GM13977 (cell line): ENCODE measurements at places on chromosomes 16 and 17.
A peak's percentile ranks its signal among the peaks of the same experiment; 100 is the strongest.

GRCh38 chr17:77580531-77581270 is 377.8 kb upstream of the TNRC6C start:
- no peak for DNase-seq

DNA sequence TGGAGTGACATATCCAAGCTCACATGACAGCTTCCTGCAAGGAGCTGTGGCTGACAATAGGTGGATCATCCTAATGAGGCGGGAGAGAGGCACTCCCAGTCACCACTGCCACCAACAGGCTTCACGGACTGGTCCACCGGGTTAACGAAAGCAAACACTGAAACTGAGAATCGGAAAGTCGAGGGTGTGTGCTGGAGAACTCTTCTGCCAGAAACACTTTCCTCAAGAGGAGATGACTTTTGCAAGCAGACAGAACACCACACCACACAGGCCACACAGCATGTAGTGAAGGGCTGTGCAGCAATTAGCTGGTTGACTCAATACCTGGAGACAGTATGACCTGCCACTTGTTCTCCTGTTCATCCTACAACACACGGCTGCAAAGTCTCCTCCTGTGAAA is 53.0 kb upstream of the DNAJA2 start:
- DNase-seq: no peak

DNA sequence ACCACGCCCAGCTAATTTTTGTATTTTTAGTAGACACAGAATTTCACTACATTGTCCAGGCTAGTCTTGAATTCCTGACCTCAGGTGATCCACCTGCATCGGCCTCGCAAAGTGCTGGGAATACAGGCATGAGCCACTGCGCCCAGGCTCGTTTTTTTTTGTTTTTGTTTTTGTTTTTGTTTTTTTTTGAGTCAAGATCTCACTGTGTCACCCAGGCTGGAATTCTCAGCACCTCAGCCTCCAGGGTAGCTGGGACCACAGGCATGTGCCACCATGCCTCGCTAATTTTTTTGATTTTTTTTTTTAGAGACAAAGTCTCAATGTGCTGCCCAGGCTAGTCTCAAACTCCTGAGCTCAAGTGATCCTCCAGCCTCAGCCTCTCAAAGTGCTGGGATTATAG is 17.5 kb upstream of the CMTM4 start:
- no peak for DNase-seq

GRCh38 chr17:16976725-16977550 is 5.0 kb upstream of the TNFRSF13B start:
- DNase-seq: no peak

DNA sequence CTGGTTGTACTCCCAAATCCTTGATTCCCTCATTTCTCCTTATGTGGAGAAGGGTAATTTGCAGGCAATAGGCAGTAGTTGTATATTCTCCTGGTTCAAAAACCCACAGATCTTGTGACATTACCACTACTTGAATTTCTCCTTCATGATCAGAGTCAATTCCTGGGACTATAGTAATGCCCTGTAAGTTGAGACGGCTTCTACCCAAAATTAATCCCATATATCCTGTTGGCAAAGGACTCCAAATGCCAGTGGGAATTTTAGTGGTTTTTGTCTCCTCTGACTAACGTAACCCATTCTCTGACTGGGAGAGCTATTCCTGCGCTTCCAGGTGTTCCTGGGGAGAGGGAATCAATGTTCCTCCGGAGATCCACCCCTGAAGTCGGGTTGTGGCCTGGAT is 11.6 kb upstream of the ZNF689 start:
- DNase-seq: no peak

GRCh38 chr16:16850274-16850673 is 471.3 kb downstream of the NPIPA7 start:
- no peak for DNase-seq

GRCh38 chr17:48915459-48916282 is 7.5 kb downstream of the UBE2Z start:
- DNase-seq: peak; percentile 71

DNA sequence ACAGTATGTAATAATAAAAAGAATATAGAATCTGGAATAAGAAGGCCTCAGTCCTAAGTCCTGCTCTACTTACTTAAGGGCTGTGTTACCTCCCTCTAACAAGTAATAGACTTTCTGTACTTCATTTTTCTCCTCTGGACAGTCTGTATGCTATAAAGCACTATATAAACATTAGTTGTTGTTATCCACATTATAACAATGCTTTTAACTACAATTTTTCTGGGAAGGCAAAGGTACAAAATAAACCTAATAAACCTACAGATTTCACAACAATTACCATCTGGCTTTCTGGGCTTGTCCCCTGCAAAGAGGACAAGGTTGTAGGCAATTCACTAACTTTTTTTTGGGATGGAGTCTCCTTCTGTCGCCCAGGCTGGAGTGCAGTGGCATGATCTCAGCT is 32.7 kb downstream of the RFFL start:
- DNase-seq: no peak

DNA sequence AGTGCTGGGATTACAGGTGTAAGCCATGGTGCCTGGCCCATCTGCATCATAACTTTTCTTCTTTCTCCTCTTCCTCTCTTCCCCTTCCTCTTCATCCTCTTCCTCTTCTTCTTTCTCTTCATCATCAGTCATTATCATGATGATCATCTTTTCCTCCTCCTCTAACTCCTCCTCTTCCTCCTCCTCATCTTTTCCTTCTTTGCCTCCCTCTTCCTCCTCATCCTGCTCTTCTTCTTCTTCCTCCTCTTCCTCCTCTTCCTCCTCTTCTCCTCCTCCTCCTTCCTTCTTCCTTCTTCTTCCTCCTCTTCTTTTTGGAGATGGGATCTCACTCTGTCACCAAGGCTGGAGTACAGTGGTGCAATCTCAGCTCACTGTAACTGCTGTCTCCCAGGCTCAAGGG is 62.5 kb downstream of the SOCS1 start:
- DNase-seq: no peak

DNA sequence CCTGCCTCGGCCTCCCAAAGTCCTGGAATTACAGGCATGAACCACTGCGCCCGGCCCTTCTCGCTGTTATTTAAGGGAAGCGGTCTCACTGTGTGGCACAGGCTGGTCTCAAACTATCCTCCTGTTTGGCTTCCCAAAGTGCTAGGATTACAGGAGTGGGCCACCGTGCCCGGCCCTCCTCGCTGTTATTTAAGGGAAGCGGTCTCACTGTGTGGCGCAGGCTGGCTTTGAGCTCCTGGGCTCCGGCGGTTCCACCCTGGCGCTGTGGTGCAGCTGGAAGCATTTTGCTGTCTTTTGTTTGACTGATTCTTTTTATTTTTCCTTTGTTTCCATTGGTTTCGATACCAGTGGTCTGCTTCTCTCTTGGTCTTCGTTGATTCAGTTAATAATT is 40.7 kb downstream of the FOXK2 start:
- DNase-seq: no peak

GRCh38 chr16:11329891-11330290 is 15.4 kb upstream of the RMI2 start:
- no peak for DNase-seq

DNA sequence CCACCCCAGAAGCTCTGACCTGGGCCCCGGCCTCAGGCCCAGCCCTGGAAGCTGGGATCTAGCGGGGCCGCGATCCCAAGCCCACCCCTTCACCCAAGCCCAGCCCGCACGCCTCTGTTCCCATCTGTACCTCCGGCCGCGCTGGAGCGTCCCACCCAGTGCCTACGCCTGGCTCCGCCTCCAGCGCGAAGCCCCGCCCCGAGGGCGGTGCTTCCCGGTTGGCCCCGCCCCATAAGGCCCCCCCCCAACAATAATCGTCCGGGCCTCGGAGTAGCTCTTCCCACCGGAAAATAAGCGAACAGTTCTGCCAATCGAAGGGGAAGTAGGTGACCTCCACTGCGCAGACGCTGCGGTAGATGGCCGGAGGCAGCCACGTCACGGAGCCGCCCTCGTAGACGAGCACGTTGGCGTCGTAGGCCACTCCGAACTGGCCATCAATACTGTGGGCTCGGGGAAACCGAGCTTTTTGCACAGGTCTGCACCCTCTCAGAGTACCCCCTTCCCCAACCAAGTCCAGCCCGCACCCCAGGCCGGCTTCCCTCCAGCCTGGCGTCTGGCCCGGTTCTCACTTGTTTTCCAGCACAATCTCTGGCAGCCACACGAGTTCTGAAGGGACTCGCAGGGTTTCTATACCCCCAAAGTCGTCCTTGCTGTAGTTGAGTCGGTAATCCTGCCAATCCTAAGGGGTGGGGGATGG is 1.1 kb downstream of the CHRNE start:
- no peak for DNase-seq
